ENCODE measurements at places on chromosomes 2 and 18. TPM values are rescaled to one million over a fixed set of nuclear protein-coding genes. Genes with fewer than 3 reads are reported as not detected.

Gene XDH
- polyA plus RNA-seq: not detected

Gene ZDBF2
- polyA plus RNA-seq: 7.6 TPM

Gene MARCHF4
- polyA plus RNA-seq: 0.17 TPM

Gene TXNDC2
- not detected for polyA plus RNA-seq

Gene AP1S3
- 5.8 TPM for polyA plus RNA-seq

Gene RNU2-63P
- not detected for polyA plus RNA-seq

Gene PARD3B
- polyA plus RNA-seq: 2.1 TPM

Gene GATA6
- polyA plus RNA-seq: not detected

Gene PROC
- not detected for polyA plus RNA-seq

Gene SPDYA
- 2.3 TPM for polyA plus RNA-seq

Gene CCDC141
- polyA plus RNA-seq: 6.1 TPM

Gene SLC14A1
- not detected for polyA plus RNA-seq

Gene MLPH
- polyA plus RNA-seq: not detected

Gene MRPL44
- polyA plus RNA-seq: 28.5 TPM

Gene SETBP1
- polyA plus RNA-seq: 3.5 TPM

Gene ABHD1
- polyA plus RNA-seq: not detected

Gene PHOSPHO2
- polyA plus RNA-seq: 8.4 TPM

Gene CPO
- not detected for polyA plus RNA-seq

Gene ERFE
- not detected for polyA plus RNA-seq

Gene PLGLB2
- 1.7 TPM for polyA plus RNA-seq

Gene PTMA
- polyA plus RNA-seq: 278 TPM

Gene NYAP2
- polyA plus RNA-seq: 0.43 TPM

Gene ANKRD30BL
- polyA plus RNA-seq: 0.35 TPM

Gene MYOM1
- 3.9 TPM for polyA plus RNA-seq

Gene OTX1
- polyA plus RNA-seq: not detected

Gene GREB1
- 0.32 TPM for polyA plus RNA-seq

Gene EVA1A
- 1.7 TPM for polyA plus RNA-seq

Gene DCC
- polyA plus RNA-seq: 2.2 TPM

Gene PECR
- 2.4 TPM for polyA plus RNA-seq

Gene CACNB4
- 169 TPM for polyA plus RNA-seq

Gene DCDC2C
- not detected for polyA plus RNA-seq

Gene NOL4
- polyA plus RNA-seq: 12.3 TPM

Gene RUFY4
- polyA plus RNA-seq: not detected

Gene ACTG2
- not detected for polyA plus RNA-seq

Gene C2orf78
- polyA plus RNA-seq: not detected

Gene CGREF1
- 28.9 TPM for polyA plus RNA-seq

Gene PDE11A
- polyA plus RNA-seq: not detected

Gene TSPYL6
- polyA plus RNA-seq: not detected

Gene TACR1
- 0.47 TPM for polyA plus RNA-seq

Gene CXCR4
- polyA plus RNA-seq: 6.1 TPM

Gene TFCP2L1
- polyA plus RNA-seq: not detected

Gene KCNG2
- polyA plus RNA-seq: not detected

Gene SCN9A
- polyA plus RNA-seq: 1.1 TPM

Gene G6PC2
- polyA plus RNA-seq: not detected

Gene ST6GAL2
- polyA plus RNA-seq: 15.0 TPM

Gene MYO1B
- polyA plus RNA-seq: 8.6 TPM

All from Purkinje cell (primary cell).